Brain (organoid and tissue), 16 donors: ENCODE measurements at places on chromosomes 1 and 21.
A peak's percentile ranks its signal among the peaks of the same experiment; 100 is the strongest.

GRCh38 chr1:67118191-67118590, 16.6 kb downstream of the C1orf141 start:
- no peak for DNase-seq

DNA sequence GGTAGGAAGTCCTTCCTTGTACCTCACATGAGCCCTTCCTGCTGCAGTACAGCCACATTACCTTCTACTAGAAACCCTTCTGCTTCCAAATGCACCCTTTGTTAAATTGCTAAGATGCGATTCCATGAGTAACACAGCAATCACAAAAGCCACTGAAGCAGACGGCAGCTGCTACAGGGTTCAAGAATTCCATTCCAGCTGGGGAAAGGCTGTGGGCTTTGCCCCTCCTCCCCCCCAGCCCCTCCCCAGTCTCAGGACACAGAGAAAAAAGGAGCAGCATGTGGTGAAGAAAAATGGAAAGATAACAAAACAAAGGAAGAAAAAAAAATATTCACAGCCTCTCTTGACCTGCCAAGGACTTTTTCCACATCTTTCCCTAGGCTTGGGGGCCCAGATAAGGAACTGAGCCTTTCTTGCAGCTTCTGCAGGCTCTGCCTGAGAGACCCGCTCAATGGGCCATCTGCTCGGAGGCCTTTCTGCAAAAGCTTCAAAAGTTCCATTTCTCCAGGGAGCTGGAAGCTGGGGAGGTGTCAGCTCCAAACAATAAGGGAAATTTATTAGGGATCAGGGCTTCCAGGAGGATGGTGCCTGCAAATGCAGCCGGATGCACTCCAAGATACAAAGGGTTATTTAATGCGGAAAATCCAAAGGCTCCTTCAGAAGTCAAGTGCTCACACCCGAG, 72.1 kb downstream of the SYT2 start:
- peak; percentile 89 for DNase-seq

GRCh38 chr1:107883562-107883961, 81.4 kb downstream of the VAV3 start:
- no peak for DNase-seq

GRCh38 chr1:152964536-152964935, 5.9 kb upstream of the SPRR4 start:
- no peak for DNase-seq

DNA sequence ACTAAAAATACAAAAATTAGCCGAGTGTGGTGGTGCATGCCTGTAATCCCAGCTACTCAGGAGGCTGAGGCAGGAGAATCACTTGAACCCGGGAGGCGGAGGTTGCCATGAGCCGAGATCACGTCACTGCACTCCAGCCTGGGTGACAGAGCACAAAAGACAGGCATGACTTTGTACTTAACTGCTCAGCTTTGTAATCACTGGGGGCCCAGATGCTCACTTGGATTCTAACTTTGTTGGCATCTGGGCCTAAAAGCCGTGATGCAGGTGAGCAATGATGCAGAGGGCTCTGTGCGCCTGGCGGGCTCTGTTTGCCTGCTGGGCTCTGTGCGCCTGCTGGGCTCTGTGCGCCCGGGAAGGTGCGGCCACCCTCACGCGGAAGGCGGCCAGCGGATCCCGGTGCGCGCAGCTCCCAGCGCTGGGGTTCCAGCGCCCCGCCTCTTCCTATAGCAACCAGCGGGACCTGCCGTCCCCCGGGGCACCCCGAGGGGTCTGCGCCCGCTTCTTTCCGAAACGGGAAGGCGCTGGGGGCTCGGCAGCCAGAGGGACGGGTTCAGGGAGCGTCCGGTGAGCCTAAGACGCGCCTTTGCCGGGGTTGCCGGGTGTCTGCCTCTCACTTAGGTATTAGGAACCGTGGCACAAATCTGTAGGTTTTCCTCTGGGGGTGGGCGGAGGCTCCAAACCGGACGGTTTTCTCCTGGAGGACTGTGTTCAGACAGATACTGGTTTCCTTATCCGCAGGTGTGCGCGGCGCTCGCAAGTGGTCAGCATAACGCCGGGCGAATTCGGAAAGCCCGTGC, 31.7 kb downstream of the PRMT2 start:
- peak; percentile 28 for DNase-seq

DNA sequence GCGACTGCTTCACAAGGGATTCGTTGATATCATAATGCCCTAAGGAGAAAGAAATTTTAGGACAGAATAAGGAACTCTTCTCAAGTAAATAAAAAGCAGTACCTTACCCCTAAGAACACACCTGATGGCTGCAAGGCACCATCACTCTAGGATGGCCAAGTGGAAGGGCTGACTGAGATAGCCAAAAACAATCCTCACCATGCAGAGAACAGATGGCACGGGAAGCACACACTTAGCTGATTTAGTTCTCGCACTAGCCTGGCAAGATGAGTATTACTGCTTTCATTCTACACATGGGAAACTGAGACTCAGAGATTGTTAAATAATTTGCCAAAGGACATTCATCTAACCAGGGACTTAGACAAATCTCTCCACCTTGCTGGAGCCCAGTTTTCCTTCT, 43.8 kb downstream of the STPG1 start:
- DNase-seq: peak; percentile 48

DNA sequence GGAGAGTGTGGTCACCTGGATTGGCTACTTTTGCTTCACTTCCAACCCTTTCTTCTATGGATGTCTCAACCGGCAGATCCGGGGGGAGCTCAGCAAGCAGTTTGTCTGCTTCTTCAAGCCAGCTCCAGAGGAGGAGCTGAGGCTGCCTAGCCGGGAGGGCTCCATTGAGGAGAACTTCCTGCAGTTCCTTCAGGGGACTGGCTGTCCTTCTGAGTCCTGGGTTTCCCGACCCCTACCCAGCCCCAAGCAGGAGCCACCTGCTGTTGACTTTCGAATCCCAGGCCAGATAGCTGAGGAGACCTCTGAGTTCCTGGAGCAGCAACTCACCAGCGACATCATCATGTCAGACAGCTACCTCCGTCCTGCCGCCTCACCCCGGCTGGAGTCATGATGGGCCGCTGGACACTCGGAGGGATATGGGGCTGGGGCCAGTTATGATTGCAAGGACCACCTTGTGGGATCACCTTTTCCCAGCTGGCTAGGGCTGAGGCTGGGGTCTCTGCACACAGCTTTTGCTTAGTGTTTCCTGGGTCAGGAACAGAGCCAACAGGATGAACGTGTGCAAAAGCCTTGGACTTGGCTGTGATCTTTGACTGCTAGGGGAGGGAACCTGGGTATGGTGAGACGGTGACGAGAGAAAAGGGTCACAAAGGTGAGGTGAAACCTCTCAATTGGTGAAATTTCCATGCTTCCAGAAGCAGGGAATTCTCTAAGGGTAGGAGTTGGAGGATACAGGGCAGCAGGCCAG, 4.3 kb upstream of the GNAI3 start:
- DNase-seq: no peak

DNA sequence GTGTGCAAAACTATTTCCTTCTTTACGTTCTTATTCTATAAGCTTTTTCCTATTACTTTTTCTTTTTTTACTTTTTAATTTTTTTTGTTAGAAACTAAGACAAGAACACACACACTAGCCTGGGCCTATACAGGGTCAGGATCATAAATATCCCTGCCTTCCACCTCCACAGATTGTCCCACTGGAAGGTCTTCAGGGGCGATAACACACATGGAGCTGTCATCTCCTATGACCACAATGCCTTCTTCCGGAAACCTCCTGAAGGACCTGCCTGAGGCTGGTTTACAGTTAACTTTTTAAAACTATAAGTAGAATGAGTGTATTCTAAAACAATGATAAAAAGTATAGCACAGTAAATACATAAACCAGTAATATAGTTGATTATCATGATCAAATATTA, 10.3 kb upstream of the FAM89A start:
- DNase-seq: no peak

- DNase-seq: no peak
Measured at GRCh38 chr1:225156254-225156653, 226.8 kb downstream of the DNAH14 start.

DNA sequence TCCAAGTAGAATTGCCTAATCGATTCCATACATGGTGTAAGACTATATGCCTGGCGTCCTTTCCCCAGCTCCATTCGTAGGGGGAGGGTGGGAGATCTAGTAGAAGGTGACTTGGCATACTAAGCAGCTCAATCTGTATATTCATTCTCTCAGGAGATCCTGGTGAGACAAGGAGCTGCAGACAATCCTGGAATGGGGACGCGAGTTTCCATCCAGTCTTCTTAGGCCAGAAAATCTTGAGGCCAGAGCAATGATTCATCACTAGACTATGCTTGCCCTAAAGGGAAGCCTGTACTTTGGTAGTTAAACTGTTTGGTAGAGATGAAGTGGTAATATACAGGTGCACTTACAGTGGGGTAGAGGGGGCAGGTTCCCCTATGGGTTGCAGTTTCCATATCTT, 468.7 kb downstream of the ADGRL2 start:
- DNase-seq: no peak

- DNase-seq: peak; percentile 87
Measured at GRCh38 chr1:183349201-183349711, 68.9 kb downstream of the NMNAT2 start.

DNA sequence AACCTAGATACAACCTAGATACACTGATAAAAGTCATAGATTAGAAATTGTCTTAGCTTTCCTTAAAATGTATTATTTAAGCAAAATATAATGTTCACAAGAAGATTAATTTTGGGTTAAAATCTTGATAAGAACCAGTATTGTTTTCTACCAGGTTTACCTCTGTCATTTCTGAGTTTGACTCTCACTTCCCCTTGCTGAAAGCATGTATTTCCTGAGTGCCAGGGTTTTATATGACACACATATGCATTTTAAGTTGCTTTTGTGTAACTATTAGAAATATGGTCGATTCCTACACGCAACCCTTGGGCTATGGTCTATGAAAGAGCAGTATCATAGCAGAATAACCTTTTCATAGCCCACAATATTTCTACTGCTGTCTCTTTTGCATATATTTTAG, 351.7 kb downstream of the ZP4 start:
- DNase-seq: no peak

- no peak for DNase-seq
Measured at GRCh38 chr1:228346731-228347130, 59.9 kb downstream of the TRIM11 start.
